ENCODE measurements at places on chromosomes 1 and 21. TPM values are rescaled to one million over a fixed set of nuclear protein-coding genes. Genes with fewer than 3 reads are reported as not detected.

The EXO1 gene
- 29.5 TPM for total RNA-seq

The RHEX gene
- total RNA-seq = not detected

The CELA2B gene
- total RNA-seq = not detected

The SPOCD1 gene
- total RNA-seq = 39.7 TPM

The PLPPR4 gene
- under 0.01 TPM for total RNA-seq

The NECAP2 gene
- total RNA-seq = 55.9 TPM

The MRAP gene
- total RNA-seq = not detected

The SDHB gene
- 131 TPM for total RNA-seq

The CCDC27 gene
- total RNA-seq = not detected

The SELL gene
- under 0.01 TPM for total RNA-seq

The GABRD gene
- total RNA-seq = not detected

The GPX7 gene
- 36.4 TPM for total RNA-seq

The PLA2G5 gene
- 4.5 TPM for total RNA-seq

The IQGAP3 gene
- total RNA-seq = 32.7 TPM
